RWPE2 (cell line): ENCODE measurements at places on chromosomes 2 and 18.

DNA sequence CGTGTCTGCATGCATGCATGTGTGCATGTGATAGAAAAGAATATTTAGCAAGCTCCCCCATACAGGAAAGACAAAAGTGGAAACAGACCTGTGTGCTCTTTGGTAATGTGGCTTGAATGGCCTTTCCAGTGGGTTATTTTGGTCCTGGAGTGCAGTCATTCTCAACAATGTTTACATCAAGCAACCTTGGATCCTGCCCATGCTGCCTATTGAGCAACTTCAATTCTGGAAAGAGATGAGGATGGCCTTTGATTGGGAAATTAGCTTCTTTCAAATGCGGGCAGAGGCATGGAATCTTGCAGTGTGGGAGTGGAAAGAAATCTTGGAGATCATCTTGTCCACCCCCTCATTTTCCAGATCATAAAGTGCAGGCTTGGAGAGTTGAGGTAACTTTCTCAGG, 87.2 kb upstream of the SMAD2 start:
- DNase-seq: no peak

DNA sequence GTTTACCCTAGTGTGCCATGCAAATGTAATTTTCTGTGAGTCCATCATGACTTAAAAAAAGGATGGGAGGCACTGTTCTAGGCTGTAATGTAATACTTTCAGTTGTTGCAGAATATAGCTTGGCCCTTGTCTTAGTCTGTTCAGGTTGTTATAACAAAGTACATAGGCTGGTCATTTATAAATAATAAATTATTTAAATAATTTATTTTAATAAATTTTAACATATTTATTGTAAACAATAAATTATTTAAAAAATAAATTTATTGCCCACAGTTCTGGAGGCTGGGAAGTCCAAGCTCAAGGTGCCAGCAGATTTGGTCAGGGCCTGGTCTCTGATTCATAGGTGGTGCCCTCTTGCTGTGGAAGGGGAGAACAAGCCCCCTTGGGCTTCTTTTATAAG, 35.2 kb downstream of the RAPGEF4 start:
- DNase-seq: no peak

GRCh38 chr18:10296491-10296890, 157.9 kb upstream of the APCDD1 start:
- DNase-seq: no peak

- DNase-seq: no peak
These were observed 65.3 kb downstream of the ALK start for GRCh38 chr2:29855924-29856639.

GRCh38 chr18:50472941-50473340, 86.9 kb upstream of the MAPK4 start:
- DNase-seq: no peak

GRCh38 chr2:86295066-86295465, 42.4 kb downstream of the REEP1 start:
- no peak for DNase-seq

DNA sequence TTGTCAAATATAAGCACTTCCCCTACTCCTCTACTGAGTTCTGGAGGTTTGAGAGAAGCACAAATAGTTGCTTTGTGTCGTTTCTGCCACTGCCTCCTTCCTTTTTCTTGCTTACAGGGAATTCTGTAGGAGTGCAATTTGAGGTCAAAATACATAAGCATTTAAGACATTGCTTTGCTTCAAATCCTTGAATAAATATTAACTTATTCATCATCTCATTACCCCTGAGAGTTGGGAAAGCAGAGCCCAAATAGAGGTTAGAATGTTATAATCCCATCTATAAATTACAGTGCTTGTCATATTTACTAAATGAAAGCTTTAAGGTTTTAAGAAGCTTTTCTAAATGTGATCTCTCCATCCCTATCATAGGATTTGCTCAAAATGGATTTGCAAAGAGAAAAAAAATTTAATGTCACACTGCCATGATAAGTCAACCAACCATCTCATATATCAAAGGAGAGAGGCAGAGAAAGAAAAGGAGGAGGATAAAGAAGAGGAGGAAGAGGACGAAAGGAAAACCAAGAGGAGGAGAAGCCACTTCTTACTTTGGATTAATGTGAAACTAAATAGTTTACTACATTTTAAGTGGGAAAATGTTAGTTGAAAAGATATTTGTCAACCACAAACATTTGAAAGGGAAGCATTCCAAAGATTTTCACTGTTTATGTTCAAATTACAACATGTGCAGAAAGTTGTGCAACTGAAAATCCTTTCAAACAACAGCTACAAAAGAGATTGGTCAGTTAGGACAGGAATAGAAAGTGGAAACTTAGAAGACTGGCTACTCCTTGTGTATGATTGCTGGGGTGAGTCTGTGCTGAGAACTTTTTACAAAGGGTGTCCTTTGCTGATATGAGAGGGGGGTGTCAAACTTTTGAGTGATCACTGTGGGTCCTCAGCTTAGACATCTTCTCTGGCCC, 277.3 kb upstream of the FN1 start:
- no peak for DNase-seq

GRCh38 chr18:24031916-24032315, 17.4 kb downstream of the TTC39C start:
- no peak for DNase-seq

GRCh38 chr2:216618785-216619184, 14.4 kb upstream of the IGFBP2 start:
- no peak for DNase-seq

GRCh38 chr18:64178860-64179259, 30.0 kb upstream of the LINC00305 start:
- DNase-seq: no peak

DNA sequence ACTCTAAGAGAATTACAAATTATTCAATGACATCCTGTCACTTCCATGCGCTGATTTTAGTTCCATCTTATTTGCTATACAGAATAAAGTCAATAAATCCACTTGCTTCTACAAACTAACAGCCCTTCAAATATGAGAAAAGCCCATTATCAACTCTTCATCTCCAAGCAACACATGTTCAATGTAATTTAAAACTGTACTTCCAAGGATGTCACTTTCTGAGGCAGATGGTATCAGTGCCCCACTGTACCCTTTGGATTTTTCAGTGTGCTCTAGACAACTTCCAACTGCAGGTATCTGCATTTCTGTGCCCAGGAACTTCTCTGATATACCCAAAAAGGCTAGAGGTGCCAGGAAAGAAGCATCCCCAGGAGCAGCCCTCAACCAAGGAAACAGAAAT, 87.6 kb downstream of the SMAD2 start:
- no peak for DNase-seq

GRCh38 chr2:239507576-239508258, 106.9 kb upstream of the HDAC4 start:
- no peak for DNase-seq

- no peak for DNase-seq
These were observed 119.2 kb downstream of the BABAM2 start for GRCh38 chr2:28009732-28010131.
